Upper lobe of right lung (tissue), 1 donor: ENCODE measurements at places on chromosomes 11 and 22.

GRCh38 chr22:21622919-21623647 lies 6.7 kb downstream of the YDJC start:
- DNase-seq, result no peak

- DNase-seq, result no peak
Measured at GRCh38 chr11:78995171-78995570, 420.5 kb upstream of the NARS2 start.

DNA sequence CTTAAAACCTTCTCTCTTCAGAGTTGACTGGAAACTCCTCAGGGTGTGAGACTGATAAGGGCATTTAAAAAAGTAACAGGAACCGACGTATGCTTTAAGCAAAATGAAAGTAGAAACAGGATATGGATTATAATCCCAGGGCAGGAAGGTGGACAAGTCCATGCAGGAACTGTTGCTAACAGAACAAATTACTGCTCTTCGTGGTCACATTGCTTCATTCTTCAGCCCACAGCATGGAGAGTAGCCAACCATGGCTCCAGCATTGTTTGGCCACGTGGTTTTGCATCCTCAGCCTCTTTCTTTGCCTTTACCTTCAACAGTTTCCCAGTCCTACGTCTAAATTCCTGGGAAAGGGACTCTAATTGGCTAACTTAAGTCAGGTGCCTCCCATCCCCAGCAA lies 563.1 kb upstream of the ISX start:
- no peak for DNase-seq

DNA sequence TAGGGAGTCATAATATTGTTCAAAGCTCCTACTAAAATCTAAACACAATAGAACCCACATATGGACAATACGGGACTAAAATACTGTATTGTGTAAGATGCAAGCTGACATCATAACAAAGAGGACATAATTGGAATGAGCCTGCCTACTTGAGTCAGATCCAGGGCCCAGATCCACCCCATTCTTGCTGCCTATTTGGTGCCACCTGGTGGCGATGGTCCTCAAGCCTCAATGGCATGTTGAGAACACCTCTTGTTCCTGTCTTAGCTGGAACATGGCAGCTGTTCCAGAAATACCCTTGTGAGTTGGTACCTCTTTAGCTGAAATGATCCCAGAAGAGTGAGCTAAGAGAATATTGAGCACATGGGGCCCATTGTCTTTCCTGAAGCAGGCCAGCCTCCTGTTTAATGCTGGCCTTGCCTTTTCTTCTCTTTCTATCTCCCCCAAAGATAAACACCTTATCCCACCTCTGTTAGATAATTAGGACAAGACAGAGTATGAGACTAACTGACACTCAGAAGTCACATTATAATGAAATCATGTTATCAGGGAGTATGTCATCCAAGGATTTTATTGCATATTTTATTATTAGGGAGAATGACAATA lies 680.9 kb upstream of the ANO5 start:
- peak; percentile 72 for DNase-seq

DNA sequence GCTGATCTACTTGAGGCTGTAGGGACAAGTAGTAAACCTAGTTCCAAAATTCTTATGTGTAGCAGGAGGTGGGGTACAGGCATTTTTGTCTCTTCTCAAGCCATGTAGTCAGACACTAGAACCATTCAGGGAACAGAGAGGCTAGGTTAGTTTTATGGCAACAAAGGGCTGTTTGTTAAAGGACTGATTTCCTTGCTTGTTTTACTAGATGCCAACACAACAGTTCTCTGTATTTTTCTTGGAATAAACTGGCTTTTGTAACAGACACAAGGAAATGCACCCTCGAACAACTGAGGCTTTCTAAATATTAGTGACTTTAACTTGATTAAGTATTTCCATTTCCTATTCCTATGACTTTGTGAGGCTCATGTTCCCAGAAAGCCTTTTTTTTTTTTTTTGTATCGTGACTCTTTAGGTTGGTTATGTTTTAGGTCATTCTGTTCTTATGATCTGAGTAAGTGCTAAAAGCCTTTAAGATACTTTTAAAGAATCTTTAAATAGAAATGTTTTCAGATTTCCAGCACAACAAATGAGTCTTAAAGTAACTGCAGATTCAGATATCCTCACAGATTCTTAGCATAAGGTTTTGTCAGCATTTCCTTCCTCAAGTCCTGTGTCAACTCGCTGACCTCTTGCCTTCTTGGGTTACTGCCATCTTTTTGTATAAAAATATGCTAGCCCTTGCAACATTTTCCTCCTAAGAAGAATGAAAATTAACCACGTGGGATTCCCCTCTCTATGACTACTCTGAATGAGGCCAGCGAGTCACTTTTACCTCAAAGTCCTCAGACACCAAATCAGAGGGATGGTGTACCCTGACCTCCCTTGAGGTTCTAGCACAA lies 92.5 kb downstream of the CCDC83 start:
- no peak for DNase-seq

- no peak for DNase-seq
Measured at GRCh38 chr11:32137263-32137662, 46.4 kb downstream of the RCN1 start.
